HEK293T (cell line): ENCODE measurements at places on chromosomes 4 and X.

DNA sequence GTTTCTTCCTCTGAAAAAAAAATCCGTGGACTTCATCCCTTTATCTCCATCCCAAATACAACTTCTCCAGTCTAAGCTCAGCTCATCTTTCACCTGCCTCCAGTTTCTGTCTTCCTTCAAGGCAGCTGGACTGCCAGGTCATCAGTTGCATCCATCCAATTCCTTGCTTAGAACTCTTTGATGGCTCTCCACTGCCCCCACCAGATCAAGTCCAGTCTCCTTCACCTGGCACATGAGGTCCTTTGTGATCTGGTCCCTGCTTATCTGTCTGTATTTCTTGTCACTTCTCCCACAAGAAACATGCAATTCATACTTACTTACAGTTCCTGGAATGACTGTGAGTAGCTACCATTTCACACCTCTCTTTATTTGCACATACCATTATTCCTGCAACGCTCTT is 33.8 kb downstream of the OTUD6A start:
- peak; percentile 18 for DNase-seq

GRCh38 chrX:134971926-134972325 is 18.9 kb upstream of the SMIM10 start:
- no peak for DNase-seq

- DNase-seq = no peak
These were observed 17.4 kb downstream of the NPNT start for GRCh38 chr4:105912633-105913032.

- DNase-seq = no peak
These were observed 157.0 kb upstream of the SMIM31 start for GRCh38 chr4:164596927-164597326.

- DNase-seq = no peak
These were observed 71.1 kb downstream of the BMPR1B start for GRCh38 chr4:94828882-94829281.
